ENCODE measurements at places on chromosomes 13 and 19.

GRCh38 chr13:48214519-48215121 is 18.4 kb upstream of the ITM2B start:
- DNase-seq: no peak

GRCh38 chr19:44746946-44747738 is 1.4 kb upstream of the BCL3 start:
- peak; percentile 71 for DNase-seq

GRCh38 chr13:75657111-75657510 is 21.0 kb downstream of the LMO7 start:
- no peak for DNase-seq

DNA sequence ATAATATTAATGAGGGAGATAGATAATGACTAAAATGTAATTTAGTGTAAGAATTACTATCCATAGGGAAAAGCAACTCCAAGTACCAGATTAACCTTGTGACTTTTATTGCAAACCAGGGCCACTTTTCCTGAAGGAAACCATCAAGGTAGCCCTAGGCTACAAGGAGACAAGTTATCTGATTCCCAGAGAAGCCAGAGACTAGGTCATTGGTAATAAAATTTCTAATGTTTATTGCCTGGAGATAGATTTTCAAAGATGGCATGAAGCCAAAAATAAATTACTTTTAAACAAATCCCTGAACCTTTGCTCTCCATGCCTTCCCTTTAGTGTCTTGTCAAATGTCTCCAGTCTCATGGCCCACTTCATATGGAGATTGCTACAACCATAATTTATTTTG is 610.1 kb upstream of the SLC10A2 start:
- no peak for DNase-seq

- DNase-seq: no peak
Observed at GRCh38 chr13:103101901-103102300, 35.7 kb upstream of the SLC10A2 start.

DNA sequence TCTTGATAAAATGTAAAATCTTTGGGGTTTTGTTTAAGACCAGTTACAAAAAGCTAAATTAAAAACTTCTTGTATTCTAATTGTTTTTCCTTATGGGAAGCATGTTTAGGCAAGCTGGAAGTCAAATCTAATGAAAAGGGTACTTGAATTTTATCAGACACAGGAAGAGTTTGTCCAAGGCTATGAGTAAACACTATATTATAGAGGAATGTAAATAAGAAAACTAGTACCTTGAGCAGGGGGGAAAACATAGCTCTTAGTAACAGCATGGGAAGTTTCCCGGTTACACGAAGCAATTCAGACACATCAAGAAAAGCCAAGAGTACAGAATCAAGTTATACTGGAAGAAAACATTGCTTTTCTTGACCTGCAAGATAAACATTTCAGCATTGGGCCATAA is 19.8 kb upstream of the ZNF780A start:
- no peak for DNase-seq

DNA sequence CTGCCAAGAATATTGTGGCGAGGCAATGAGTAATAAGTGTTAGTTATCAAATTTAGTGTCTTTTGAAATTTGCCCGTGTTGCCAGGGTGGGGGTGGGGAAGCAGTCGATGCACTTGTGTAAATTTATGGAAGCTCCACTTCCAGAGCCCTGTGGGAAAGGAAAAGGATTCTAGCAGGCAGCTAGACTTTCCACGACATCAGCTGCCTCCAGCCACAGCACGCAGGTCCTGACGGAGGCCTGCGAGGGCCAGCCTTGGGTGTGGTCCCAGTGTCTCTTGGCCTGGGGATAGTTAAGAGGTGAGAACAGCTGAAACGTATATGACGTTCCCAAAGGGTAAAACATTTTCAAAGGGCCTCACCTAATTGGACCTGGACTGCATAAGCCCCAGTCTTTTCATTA is 433.0 kb downstream of the TSHZ3 start:
- DNase-seq: no peak

DNA sequence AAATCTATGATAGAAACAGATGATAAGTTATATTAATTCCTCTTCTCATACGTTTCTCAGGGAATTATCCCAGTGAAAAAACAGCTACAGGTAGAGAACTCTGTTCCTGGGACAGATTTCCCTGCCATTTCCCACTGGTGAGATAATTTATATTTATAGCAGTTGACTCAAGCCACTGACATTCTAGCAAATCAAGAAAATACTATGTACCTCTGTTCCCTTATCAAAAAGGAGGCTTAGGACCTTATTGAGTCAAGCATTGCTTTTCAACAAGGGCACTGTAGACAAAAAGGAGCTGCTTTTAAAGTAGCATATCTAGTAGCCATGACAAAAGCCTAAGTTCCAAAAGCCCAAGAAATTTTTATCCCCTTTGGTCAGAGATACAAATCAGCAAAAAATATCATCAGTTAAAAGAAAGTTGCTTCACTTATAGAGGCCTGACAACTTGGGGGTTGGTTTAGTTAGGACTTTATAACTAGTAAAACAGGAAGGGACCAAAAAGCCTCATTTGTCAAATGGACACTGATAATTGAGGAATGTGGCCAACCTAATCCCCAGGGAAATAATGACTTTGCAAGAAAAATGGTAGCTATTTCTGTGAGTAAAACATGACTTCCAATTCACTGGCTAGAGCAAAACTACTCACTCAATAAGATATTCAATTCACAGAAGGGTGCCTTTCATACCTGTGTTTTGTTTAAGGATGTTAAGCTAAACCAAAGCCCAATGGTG is 652.5 kb downstream of the SLITRK1 start:
- no peak for DNase-seq
